ENCODE measurements at places on chromosomes 4 and X.

DNA sequence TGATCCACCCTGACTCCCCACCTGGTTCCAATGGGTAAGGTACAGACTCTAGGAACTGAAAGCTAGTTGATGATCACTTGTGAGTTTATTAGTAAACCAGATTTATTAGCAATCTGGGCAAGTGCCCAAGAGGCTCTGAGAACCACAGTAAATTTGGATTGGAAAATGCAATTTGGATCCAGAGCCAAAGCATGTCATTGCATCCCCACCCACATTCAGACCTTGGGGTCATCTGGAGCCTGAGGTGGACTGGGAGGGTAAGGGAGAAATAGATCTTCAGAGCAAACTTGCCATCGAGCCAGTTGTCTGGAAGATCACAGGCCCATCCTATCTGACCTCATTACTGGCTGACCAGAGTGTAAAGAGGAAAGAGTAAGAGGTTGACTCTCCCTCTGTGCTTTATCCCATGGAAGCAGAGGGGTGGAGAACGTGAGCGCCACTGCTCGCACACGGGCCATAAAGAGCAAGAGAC is 78.7 kb upstream of the RASGEF1B start:
- DNase-seq: no peak

DNA sequence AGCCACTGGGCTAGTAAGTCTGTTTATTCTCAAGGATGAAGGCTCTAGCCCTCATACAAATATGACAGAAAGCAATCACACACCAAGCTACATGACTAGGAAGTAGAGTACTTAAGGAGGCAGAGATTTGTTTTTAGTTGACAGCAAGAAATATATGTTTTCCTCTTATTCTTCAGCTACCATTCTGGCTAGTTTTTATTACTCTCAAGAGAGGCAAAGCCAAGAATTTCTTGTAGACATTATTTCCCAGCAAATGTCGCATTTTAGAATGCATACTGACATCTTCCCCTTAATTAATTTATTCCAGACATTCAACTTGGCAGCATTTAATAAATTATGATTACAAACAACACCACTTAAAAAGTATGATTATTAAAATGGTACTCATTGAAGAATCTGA is 23.4 kb upstream of the FAM9C start:
- DNase-seq: no peak

DNA sequence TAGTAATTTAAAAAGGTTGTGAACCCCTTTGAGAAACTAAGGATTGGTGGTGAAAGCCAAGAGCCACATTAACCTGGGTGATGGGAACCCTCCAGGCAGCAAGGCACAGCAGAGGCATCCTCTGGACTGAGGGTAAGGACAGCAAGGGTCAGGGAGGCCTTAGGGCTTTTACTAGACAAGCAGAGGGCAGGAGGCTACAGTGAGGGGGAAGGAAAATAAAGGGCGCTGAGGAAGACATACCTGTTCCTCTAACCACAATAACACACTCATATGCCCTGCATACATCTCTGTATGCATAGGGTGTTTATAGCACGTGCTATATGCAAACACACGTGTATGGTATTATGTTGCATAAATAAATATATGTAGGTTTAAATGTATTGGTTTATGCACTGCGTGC is 18.7 kb downstream of the GPM6B start:
- DNase-seq: no peak

GRCh38 chrX:2965965-2966364 is 36.8 kb upstream of the ARSD start:
- DNase-seq: no peak

All from right renal pelvis (tissue), 4 donors.